CD8-positive, alpha-beta memory T cell (primary cell): ENCODE measurements at places on chromosomes 11 and 22. TPM values are rescaled to one million over a fixed set of nuclear protein-coding genes. Genes with fewer than 3 reads are reported as not detected.

The RAG1 gene
- 0.35 TPM for polyA plus RNA-seq

The MMP13 gene
- not detected for polyA plus RNA-seq

The FDX1 gene
- polyA plus RNA-seq, result 19.0 TPM

The OR56A1 gene
- not detected for polyA plus RNA-seq

The PGA5 gene
- polyA plus RNA-seq, result not detected

The ALDH3B2 gene
- polyA plus RNA-seq, result not detected

DNA sequence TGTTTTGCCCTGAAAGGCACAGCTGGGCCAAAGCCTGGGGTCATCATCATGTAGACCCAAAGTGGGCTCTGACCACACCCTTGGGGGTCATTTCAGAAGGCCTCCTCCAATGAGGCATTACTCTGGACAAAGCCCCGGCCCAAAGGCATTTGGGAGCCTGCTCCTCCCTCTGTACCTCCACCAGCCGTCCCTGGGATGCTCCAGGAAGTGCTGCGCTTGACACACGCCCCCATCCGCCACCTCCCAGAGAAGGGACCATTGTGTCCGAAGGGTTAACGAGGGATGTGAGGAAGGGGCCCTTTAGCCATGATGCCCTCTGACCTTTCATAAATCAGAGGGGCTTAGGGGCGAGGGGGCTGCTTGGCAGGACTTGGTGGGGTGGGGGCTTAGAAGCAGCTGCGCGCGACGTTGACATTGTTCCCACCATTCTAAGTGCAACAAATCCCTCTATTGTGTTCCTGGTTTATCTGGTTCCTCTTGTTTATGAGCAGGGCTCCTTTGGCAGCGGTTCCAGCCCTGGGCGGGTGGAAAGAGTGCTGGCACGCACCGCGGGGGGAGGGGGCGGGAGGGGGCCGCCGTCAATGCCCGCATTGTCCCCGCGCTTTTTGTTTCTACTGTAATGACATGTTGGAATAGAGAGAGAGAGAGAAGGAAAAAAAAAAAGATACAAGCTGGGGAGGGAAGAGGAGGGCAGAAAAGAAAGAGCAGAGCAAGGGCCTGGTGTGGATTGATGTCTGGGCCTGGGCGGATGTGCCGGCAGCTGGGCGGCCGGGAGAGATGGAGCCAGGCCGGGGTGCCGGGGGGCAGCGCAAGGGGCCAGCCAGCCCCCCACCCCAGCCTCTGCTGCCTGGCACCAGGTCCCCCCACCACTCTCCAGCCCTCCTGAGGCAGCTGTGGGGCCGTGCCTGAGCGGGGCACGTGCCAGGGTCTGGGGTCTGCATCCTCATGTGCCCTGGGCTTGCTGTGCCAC, 32.1 kb upstream of the SOX10 start:
- H3K27ac ChIP-seq, result no peak overlapping the region
- H3K4me1 ChIP-seq, result no peaks in the 10 kb centered on the region
- no peak overlapping the region for H3K4me3 ChIP-seq
- no peak for DNase-seq

DNA sequence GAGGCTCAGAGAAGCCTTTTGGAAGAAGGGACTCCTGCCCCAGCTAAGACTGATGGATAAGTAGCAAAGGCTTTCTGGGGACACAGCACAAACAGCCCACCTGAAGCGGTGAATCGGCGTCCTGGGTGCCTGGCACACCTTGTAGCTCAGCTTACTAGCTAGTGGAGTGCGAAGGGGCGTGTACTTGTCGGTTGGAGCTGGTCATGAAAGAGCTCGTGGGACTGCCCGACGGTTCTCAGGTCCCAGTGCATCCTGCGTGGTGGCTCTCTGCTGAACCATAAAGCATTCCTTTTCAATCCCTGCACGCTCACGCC, 690 bp upstream of the UVRAG start:
- H3K36me3 ChIP-seq, result no peaks in the 10 kb centered on the region
- DNase-seq, result no peak
- peak overlapping the region; percentile 69 for H3K4me3 ChIP-seq

DNA sequence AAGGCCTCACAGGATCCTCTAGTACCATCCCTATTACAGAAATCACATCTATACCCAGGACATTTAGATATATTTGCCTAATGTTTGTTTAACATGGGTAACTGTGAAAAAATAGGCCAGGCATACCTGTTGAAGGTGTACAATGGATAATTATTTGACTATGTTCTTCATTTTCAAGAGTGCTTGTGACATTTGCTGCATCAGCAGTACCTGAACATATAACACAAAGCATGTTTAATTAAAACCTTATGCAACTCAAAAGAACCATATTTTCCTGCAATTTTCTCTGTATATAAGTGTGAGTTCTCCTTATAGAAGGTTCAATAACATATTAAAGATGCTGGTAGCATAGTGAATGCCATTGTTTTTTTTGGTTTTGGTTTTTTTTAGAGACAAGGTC, 8.5 kb upstream of the CCDC34 start:
- no peak overlapping the region for H3K27ac ChIP-seq
- no peaks in the 10 kb centered on the region for H3K36me3 ChIP-seq
- no peak for DNase-seq
- no peaks in the 10 kb centered on the region for H3K4me1 ChIP-seq
- no peaks in the 10 kb centered on the region for H3K27me3 ChIP-seq

DNA sequence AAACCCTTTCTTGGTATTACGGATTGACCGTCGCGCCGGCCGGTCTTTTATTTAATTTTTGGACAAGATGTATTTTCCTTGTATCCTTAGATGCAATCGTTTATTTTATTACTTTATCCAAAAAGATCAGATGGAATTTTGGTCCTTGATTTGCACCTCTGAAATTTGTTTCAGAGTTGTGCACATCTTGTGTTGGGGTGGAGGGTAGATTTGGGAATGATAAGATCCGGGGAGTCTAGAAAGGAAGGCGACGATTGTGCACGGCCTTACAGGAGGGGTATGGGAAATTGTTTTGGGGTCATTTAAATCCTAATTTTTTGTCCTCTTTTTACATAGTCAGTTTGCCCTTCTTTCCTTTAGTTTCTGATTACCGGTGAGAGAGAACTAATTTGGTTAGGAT, 1.4 kb downstream of the KDM2A start:
- peak overlapping the region; percentile 94 for H3K4me3 ChIP-seq
- no peak for DNase-seq
- H3K36me3 ChIP-seq, result no peaks in the 10 kb centered on the region
- no peaks in the 10 kb centered on the region for H3K27me3 ChIP-seq
- peak overlapping the region; percentile 78 for H3K27ac ChIP-seq

GRCh38 chr11:68923614-68924013, 19.9 kb downstream of the IGHMBP2 start:
- no peak overlapping the region for H3K4me3 ChIP-seq
- H3K4me1 ChIP-seq, result no peaks in the 10 kb centered on the region
- H3K27me3 ChIP-seq, result no peaks in the 10 kb centered on the region

DNA sequence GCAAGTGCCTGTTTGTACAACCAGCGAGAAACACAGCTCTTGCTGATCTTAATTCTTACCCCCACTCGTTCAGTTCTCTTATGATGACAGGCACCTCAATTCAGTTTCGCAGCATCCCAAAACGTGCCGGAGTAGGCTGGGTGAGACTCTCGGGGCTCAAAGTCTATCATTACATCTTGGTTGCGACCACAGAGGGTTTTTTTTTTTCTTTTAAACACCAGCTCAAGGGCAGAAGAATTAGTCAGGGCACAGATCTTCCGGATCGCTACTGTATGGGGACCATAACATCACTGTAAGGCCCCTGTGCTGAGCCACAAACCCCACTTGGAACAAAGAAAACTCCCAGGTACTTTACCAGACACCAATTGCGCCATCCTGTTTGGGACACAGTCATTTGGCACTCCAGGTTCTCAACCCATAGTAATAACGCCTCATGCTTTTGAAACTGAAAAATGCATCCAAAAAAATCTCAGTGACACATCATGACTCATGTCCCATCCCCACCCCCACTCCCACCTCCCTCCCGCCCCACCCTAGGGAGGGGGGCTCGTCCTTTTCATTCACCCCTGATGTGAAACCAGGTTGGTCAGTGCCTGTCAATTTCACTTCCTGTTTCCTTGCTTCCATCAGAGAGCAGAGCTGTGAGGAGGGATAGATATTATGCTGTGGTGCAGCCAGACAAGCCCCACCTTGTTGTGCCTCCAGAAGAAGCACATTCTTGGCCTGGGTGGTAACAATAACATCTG, 41.0 kb upstream of the CD5 start:
- peak overlapping the region; percentile 40 for H3K27ac ChIP-seq
- H3K4me1 ChIP-seq, result peaks cover 49% of the 10 kb centered on the region
- DNase-seq, result peak; percentile 75
- H3K36me3 ChIP-seq, result no peaks in the 10 kb centered on the region

DNA sequence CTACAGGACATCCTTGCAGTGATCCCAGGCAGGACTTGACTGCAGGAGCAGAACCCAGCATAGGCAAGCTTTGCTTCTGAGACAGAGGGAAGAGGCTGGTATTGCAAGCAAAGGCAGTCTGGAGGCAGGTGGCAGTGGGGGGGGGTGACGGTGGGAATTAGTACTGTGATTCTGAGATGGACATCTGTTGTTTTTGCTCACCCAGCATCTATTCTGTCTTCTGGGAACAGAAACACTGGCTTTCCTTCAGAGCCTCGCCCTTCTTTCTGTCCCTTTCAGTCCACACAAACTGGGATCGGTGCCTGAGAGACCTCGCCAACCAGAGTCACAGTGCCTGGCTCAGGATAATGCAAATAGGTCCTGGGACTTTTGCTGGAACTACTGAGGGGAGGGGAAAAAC, 31.2 kb upstream of the RASL10A start:
- no peak overlapping the region for H3K4me3 ChIP-seq
- no peaks in the 10 kb centered on the region for H3K27me3 ChIP-seq
- no peaks in the 10 kb centered on the region for H3K4me1 ChIP-seq
- H3K27ac ChIP-seq, result no peak overlapping the region
- DNase-seq, result no peak
- peaks cover 54% of the 10 kb centered on the region for H3K36me3 ChIP-seq

DNA sequence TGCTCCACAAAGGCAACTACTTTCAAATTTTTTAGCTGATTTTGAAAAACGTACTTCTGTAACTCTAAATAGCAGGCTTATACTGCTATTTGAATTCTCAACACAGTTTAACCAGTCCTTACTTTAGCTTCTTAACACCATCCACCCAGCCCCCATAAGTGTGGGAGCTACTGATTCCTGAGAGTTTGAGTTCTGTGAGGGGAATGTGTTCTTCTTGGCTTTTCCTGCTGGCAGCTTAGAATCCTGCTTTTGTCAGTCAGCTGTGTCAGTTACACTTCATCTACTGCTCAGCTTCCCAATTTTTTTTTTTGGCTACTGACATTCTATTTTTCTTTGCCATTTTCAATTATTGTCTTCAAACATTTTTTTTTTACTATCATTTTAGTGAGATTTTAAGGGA, 440.4 kb downstream of the INSC start:
- no peak for DNase-seq
- H3K27ac ChIP-seq, result no peak overlapping the region
- H3K36me3 ChIP-seq, result no peaks in the 10 kb centered on the region
- no peaks in the 10 kb centered on the region for H3K27me3 ChIP-seq
- no peak overlapping the region for H3K4me3 ChIP-seq

DNA sequence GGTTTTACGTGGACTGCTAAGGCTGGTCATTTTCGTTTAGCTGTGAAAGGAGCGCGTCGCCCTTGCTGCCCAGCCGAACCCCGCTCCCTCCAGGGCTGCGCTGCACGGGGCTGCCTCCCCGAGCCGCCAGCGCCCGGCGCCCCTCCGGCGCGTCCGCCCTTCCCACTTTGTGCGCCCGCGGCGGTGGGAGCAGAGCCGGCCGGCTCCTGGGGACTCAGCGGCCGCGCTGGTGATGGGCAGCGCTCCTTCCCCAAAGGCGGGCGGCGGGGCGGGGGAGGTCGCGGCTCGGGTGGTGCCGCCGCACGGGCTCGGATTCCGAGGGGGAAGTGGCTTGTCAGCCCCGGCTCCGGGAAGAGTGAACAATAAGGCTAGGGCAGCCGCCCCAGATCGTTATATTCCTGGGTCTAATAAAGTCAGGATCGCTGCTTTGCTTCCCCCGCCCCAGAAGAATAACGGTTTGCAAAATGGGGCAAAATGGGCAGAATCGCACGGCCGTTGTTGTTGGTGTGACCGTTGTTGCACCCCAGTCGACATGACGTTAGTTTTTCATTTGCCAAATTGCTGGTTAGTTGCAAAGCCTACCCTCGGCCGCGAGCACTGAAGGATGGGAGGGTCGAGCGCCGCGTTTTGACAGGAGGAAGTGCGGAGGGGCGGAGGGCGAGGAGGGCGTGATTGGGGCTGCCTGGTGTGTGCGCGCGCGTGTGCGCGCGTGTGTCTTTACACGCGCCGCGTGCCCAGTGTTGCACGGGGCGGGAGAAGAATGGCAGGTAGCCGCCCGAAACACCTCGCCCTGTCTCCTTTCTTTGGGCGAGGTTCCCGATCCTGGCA, 745 bp downstream of the NCAM1 start:
- no peaks in the 10 kb centered on the region for H3K4me1 ChIP-seq
- no peaks in the 10 kb centered on the region for H3K36me3 ChIP-seq
- DNase-seq, result peak; percentile 7
- H3K27ac ChIP-seq, result no peak overlapping the region
- H3K4me3 ChIP-seq, result peak overlapping the region; percentile 19
- peaks cover 18% of the 10 kb centered on the region for H3K27me3 ChIP-seq

GRCh38 chr11:62457478-62457877, 38.6 kb downstream of the SCGB1A1 start:
- H3K4me3 ChIP-seq, result no peak overlapping the region
- peak overlapping the region; percentile 29 for H3K27ac ChIP-seq
- no peaks in the 10 kb centered on the region for H3K4me1 ChIP-seq
- no peak for DNase-seq
- no peaks in the 10 kb centered on the region for H3K27me3 ChIP-seq
